ENCODE measurements at places on chromosomes 12 and 14.

GRCh38 chr12:132324841-132325732 is 4.3 kb downstream of the GALNT9 start:
- no peak for DNase-seq

DNA sequence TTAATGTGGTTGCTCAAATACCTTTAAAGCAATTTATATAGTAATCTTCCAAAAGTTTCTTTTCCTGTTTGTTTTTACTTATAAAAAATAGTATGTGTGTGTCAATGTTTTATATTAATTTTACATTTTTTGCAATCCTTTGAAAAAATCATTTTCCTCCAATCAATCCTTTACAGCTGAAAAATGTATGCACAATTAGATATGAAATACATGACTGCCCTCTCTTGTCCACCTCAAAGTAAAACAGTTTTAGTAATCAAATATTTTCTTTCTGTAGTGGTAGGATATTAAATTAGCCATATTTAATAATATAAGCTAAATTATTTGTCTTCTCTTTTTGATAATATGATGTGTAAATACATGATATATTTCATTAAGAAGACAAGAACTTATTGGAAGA is 269.9 kb downstream of the ADAMTS20 start:
- no peak for DNase-seq

DNA sequence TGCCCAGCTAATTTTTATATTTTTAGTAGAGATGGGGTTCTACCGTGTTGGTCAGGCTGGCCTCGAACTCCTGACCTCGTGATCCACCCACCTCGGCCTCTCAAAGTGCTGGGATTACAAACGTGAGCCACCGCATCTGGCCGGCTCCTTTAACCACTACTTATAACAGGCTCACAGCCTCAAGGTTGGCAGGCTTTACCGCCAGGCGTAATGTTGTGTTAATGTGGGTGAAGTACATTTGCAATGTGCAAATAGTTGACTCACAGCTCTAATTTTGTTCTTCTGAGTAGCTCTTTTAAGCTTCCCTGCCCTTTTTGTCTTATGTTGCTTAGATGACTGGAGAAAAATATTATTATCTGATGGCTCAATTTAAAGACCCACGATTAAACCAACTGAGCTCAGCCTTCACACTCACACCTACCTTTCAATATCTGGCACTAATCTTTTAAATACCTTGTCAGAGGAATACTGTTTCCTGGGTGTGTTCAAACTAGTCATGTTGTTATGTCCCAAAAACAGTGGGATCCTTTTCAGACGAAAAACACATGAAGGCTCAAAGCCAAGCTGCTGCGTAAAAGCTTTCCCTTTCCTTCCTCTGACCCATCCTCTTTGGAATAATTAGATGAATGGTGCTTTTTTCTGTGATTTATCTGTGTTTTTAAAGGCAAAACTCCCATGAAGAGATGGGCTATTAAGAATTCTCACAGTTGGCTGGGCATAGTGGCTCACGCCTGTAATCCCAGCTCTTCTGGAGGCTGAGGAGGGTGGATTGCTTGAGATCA is 57.2 kb upstream of the USP44 start:
- no peak for DNase-seq

DNA sequence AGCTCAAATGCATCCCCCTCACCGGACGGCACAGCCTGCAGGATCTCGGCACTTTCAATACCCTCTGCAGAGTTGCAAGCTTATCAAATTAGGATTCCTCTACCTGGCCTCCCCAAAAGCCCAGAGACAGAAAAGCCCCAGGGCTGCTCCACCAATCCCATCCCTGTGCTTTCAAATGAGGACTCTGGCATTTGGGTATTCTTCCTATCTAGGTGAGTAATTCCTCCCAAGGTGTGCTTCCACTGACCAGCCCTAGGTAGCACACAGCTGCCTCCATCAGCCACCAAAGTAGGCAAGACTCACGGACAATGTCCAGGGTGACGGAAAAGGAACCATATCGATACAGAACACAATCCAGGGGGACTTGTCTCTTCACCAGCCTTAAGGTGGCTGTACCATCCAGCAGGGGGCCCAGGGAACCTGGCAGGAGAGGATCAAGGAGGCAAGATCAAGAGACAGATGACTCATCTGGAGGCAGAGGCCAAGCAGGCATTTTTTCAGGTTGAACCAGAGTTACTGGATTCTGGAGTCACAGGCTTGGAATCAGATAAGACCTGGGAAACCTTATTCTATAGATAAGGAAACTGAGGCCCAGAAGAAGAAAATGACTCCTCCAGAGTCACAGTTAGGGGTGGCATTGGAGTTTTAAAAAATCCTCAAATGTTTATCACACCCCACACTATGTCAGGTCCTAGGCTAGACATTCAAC is 9.9 kb downstream of the PMEL start:
- DNase-seq, result peak; percentile 27

GRCh38 chr14:94411638-94412037 is 23.2 kb upstream of the SERPINA1 start:
- DNase-seq, result peak; percentile 25
